SW 1271 (cell line): ENCODE measurements at places on chromosomes 7 and 10.

- no peak for DNase-seq
These were observed 13.2 kb downstream of the BAIAP2L1 start for GRCh38 chr7:98387544-98388226.

DNA sequence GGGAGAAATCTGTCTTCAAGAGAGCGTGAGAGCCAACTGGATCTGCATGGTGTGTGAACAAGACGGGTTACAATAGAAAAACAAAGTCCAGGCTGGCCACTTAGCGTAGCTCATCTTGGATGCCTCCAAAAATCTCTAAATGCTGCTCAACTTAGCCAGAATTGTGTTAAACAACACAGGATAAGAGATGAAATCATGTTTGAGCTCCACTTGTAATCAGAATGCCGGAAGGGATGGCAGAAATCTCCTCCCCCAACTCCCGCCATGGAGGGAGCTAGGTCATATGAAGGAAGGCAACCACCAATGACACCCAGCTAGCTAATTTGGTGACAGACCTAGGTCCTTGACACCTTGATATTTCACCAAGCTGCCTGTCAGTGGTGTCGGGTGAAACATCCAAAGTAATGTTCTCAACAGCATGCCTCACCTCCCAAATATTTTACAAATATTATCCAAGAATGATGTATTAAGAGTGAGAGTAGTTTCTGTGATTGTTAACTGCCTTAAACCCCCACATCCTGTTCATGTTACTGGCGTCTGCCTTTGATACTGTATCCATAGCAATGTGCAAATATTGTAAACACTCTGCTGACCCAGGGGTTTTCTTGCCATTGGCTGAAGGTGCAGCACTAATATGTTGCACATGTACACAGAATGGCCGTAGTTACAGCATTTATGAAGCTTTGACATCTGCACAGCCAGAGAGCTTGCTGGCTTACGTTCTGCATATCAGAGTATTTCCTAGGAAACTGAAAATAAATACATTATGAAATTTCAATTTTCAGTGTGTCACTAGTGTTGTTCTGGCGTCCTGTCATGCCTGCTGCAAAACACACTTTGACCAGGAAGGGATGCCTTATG is 25.8 kb downstream of the TMEM254 start:
- DNase-seq, result no peak

DNA sequence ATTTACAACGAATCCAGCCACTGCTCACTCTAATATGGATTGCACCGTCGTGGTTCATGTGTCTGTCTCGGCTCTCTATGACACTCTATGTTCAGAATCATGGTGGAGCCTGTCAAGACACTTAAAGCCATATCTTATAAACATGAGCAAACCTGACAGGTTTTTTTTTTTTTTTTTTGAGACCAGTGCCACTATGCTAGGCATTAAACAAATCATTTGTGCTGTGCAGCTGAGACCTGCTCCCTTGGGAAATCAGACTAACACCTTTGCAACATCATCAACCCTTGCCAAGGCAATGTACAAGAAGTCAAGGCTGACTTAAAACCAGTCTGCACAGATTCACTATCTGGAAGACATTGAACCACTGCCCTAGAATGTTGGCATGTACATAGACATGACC is 181.2 kb upstream of the ANK3 start:
- no peak for DNase-seq

DNA sequence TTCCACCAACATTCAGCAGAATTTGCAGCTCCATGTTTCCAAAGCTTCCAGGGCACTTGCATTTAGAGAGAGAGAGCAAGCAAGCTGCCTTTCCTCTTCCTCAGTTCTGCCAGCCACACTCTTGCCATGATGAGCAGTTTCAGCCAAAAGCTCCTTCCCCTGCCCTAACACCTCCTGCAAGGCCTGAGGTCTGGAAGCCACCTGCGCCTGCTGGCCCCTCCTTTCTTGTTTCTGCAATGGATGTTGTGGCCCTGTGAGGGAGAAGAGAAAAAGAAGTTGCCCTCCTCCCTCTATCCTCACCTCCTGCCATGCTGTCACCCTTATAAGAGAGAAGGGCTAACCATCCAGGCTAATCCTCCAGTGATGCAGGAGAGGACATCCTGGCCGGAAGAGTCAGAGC is 48.7 kb downstream of the IKZF1 start:
- no peak for DNase-seq

DNA sequence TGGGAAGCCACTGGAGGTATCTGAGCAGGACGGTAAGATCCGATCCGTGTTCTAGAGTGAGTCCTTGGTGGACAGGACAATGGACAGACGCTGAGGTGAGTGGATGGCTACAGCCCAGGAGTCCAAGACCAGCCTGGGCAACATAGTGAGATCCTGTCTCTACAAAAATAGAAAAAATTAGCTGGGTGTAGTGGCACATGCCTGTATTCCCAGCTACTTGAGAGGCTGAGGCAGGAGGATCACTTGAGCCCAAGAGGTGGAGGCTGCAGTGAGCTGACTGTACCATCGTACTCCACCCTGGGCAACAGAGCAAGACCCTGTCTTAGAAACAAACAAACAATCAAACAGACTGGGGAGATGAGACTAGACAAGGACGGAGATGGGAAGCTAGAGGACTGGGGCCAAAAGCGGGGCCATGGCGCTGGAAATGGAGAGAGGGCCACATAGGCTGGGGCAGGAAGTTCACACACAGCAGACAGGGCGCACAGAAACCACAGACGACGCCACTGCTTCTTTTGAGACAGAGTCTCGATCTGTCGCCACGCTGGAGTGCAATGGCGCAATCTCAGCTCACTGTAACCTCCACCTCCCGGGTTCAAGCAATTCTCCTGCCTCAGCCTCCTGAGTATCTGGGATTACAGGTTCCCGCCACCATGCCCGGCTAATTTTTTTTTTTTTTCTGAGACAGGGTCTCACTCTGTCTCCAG is 24.7 kb downstream of the DAGLB start:
- DNase-seq, result no peak

GRCh38 chr7:155487509-155488482 is 29.9 kb downstream of the EN2 start:
- no peak for DNase-seq

DNA sequence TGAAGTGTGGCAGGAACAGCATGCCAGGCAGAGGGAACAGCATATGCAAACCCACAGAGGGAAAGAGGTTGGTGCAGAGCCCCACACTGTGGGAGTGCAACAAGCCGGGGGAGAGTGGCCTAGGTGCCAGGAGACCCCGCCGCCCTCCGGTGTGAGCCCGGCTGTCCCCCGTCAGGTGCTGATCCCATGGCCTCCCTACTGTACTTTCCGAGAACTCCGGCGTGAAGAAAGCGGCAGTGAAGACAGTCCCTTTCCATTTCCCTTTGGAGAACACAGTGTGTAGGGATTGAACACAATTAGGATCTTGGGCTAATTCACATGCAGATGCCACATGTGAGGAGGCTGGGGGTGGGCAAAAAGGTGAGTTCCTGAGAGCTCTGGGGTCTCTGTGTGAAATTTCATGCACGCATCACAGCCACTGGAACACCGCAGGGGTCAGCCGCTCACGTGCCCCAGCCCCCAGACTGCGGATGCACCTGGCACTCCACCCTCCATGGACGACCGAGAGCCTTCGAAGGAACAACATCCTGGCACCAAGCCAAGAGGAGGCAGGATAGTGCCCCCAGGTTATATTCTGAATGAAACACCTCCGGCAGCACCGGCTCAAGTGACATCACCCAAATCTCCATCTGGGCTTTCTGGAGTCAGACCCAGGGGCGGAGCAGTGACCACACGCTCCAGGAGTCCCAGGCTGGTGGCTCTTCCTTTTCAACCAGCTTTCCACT is 82.1 kb upstream of the PPP2R2D start:
- DNase-seq, result no peak
